Lung microvascular endothelial cell (primary cell): ENCODE measurements at places on chromosomes 5 and 9. TPM values are rescaled to one million over a fixed set of nuclear protein-coding genes. Genes with fewer than 3 reads are reported as not detected.

- no peak for DNase-seq
Observed at GRCh38 chr5:78889369-78890140, 95.6 kb downstream of the ARSB start.

DNA sequence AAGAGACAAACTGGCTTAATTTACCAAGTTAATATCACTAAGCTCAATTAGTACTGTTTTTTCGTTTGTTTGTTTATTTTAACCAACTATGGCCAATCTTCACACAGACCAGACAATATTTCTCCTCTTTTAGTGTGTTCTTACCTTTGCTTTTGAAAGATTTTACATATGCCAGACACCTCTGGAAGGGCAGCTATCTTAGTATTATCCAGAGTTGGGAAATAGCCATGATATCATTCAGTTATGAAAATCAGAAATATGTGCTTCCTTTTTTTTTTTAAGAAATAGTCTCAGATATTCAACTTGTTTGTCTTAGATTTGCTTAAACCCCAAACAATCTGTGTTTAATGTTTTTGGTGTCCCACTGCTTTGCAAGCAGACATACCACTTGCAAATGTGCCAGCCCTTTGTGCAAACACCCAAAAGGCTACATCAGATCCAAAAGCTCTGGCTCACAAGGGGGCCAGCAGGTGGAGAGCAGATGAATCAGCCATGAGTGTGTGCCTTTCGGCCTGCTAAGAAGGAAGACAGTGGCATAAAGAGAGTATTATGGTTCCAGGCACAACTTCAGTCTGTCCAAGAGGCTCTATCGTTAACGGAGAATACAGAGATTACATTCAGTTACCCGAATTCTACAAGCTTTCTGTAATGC lies 147.6 kb downstream of the EFNA5 start:
- DNase-seq: no peak

DNA sequence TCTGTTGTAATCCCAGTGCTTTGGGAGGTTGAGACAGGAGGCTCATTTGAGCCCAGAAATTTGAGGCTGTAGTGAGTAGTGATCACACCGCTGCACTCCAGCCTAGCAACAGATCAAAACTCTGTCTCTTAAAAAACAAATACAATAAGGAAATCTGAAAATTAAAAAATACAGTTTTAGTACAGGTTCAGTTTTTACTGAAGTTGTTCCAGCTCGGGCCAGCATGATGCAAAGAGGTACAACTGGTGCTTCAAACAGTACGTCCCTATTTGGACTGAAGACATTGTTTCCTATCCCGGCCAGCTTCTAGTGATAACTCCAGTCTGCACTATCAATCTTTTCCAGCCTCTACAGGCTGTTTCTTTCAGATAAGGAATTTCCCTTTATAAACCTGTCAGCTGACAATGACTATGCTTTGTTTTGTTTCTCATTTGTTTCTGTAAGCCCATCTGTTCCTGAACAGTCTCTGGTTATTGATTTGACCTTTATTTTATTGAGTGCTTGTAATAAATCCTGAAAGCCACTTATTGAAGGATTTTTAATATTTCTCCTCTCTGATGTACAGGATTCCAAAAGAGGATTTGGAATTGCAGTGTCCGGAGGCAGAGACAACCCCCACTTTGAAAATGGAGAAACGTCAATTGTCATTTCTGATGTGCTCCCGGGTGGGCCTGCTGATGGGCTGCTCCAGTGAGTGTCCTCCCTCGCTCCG lies 41.9 kb downstream of the TJP2 start:
- peak; percentile 94 for DNase-seq

The KIF4B gene
- total RNA-seq: 0.40 and 0.44 TPM in 2 replicates

DNA sequence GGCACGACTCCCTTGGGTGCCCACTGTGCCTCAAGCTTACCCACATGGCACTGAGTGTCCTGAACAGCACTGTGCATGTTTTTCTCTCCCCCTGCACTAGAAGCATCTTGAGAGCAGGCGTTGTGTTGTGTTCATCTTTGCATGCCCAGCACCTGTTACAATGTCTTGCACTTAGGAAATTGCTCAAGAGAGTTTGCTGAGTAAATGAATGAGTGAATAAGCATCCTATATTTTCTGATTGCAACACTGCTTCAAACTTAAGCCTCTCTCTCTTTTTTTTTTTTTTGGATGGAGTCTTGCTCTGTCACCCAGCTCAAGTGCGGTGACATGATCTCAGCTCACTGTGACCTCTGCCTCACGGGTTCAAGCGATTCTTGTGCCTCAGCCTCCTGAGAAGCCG lies 94.5 kb downstream of the LMNB1 start:
- no peak for DNase-seq

DNA sequence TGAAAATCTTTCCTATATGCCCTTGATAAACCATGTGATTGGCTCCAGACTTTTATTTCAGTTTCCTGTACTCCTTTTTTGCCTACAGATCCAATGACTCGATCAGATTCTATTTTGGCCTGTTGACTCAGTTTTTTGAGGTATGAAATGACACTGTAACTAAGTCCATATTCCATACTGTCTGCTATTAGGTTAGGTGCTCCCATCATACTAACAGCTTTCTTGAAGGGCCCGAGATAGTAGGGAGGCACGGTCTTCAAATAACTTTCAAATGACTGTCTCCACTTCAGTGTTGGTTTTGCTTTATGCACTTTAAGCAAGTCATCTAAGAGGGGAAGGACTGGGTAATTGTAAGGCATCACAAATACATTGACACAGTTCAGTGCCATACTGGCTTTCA lies 295.4 kb upstream of the DAB2 start:
- no peak for DNase-seq

- no peak for DNase-seq
Observed at GRCh38 chr9:135851748-135852147, 55.6 kb downstream of the CAMSAP1 start.

- no peak for DNase-seq
Observed at GRCh38 chr9:98964911-98965336, 21.2 kb downstream of the COL15A1 start.

DNA sequence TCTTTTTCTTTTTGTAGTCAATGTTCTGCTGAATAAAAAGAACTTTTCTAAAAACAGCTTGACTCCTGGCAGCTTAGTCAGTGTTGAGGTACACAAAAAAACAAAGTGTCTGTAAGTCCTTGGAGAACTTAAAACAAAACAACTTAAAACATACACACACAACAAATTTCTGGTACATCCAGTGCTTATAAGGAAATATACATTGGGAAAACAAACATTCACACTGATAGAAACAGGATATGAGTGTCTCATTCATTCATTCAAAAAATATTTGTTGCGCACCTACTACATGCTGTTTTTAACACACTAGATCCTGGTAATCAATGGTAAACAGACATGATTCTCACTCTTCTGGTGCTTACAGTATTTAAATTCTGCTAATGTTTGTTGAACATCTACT lies 27.4 kb upstream of the MEGF9 start:
- peak; percentile 11 for DNase-seq

DNA sequence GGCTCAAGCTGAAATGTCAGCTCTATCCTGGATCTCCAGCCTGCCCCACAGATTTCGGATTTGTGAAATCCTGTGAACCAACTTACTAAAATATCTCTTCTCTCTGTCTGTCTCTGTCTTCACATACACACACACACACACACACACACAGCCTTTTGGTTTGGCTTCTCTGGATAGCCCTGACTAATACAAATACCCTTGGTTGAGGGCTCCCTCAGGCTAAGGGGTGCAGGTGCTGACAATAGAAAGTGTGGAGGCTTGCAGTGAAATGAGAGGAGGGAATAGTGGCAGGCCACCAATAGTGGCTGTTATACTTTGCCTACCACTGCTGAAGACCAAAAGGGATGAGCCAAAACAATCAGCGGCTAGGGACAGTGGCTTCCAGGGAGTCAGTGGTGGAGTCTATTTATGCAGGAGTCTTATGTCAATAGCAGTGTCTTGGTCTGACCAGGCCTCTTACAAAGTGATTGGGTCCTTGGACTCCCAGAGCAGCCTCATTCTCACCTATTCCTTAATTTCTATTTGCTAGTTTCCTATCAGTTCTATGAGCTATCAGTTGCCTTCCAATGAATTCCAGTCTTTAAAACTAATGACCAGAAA lies 93.2 kb upstream of the GAS1 start:
- no peak for DNase-seq

The PCDHGA9 gene
- 0.87 and 2.2 TPM in 2 replicates for total RNA-seq

The CXCL14 gene
- total RNA-seq: not detected in 2 replicates

DNA sequence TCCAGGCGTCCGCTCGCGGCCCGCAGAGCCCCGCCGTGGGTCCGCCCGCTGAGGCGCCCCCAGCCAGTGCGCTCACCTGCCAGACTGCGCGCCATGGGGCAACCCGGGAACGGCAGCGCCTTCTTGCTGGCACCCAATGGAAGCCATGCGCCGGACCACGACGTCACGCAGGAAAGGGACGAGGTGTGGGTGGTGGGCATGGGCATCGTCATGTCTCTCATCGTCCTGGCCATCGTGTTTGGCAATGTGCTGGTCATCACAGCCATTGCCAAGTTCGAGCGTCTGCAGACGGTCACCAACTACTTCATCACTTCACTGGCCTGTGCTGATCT lies 294 bp downstream of the ADRB2 start:
- DNase-seq: no peak

The TLX3 gene
- not detected in 2 replicates for total RNA-seq

The SLC46A2 gene
- not detected in 2 replicates for total RNA-seq

DNA sequence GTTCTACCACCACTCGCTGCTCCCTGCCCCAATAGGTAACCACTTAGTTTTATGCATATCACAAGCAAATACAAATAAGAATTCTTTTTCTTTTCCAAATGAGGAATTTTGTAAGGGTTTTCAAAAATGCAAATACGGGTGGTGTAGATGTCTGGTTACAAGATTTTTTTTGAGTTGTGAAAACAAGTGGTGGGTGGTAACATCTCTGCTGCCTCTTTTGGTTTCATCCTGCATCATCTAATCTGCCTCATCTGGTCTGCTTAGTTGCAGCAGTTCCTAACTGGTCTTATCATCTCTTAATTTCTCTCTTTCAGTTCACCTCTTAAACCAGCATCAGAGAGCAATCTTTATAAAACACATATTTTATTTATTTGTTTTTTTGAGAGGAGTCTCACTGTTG lies 5.3 kb downstream of the NFX1 start:
- DNase-seq: no peak

GRCh38 chr5:99441235-99441634 lies 512.4 kb upstream of the CHD1 start:
- no peak for DNase-seq

The BAAT gene
- not detected in 2 replicates for total RNA-seq

The AGPAT2 gene
- total RNA-seq: 18.8 and 41.0 TPM in 2 replicates

GRCh38 chr5:34694685-34695084 lies 38.6 kb downstream of the RAI14 start:
- no peak for DNase-seq

GRCh38 chr9:102178811-102179210 lies 440.4 kb upstream of the GRIN3A start:
- no peak for DNase-seq

The TNIP1 gene
- 60.8 and 77.6 TPM in 2 replicates for total RNA-seq

The PDE8B gene
- under 0.01 TPM in 2 replicates for total RNA-seq

GRCh38 chr5:32687499-32687831 lies 23.7 kb upstream of the NPR3 start:
- DNase-seq: peak; percentile 15

- no peak for DNase-seq
Observed at GRCh38 chr5:169933616-169934015, 46.7 kb downstream of the INSYN2B start.

GRCh38 chr9:109934136-109934856 lies 154.3 kb downstream of the PALM2AKAP2 start:
- DNase-seq: peak; percentile 52

The SPATA31D1 gene
- not detected in 2 replicates for total RNA-seq

The MARVELD2 gene
- total RNA-seq: 1.1 and 2.0 TPM in 2 replicates

The PCDHGA3 gene
- 0.40 and 0.44 TPM in 2 replicates for total RNA-seq

DNA sequence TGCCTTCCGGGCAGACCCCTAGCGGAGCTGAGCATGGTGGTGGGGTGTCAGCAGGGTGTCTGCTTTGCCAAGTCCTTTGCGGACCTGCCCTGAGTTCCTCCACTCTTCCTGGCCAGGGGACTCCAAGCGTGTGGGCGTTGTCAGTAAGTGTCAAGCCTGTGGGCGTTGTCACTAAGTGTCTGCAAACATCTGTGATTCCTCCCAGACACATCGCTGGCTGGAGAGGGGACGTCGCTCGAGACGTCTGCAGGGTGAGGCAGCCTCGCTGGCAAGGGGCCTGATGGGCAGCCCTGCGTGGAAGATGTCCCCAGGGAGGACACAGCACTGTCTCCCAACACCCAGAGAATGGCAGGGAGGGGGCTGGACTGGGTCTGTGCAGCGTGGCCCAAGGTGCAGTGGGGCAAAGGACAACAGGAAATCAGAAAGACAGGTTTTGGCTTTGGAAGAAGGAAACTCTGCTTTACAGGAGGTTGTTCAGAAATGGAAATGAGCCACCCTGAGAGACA lies 28.8 kb downstream of the ADAMTSL2 start:
- no peak for DNase-seq

GRCh38 chr9:6355728-6356127 lies 27.6 kb downstream of the TPD52L3 start:
- no peak for DNase-seq

The ANKRD31 gene
- not detected in 2 replicates for total RNA-seq
